ENCODE measurements at places on chromosomes 2 and 18. TPM values are rescaled to one million over a fixed set of nuclear protein-coding genes. Genes with fewer than 3 reads are reported as not detected.

CYS1 gene
- 16.4 TPM for polyA plus RNA-seq

DNA sequence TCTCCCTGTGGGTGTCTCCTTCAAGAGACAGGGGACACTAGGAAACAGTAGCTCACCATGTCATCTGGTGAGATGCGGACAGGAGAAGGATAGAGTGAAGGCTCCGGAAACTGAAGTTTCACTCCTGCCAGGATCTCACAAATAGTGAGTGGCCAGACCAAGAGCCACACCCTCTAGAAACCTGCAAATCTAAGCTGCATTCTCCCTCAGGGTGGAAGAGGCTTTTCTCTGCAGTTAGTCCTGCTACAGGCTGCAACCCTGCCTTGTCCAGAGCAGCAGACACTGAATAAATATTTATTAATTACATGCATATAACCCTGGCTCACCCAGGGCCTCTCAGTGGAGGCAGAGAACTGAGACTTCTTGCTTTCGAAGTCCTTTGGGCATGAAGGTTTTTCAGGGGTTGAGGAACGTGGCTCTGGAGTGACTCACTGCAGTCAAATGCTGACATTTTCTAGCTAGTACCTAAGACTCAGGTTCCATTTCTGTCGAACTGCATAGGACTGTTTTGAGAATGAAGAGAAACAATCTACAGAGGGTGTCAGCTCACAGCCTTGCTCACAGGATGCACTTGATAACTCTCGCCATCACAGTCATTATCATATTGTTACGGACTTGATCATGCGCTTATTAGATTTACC is 87.3 kb downstream of the ACTR2 start:
- H3K36me3 ChIP-seq, result no peaks in the 10 kb centered on the region
- no peaks in the 10 kb centered on the region for H3K4me1 ChIP-seq
- H3K27me3 ChIP-seq, result no peaks in the 10 kb centered on the region
- H3K27ac ChIP-seq, result no peak overlapping the region

TTN gene
- 0.63 TPM for polyA plus RNA-seq

- no peaks in the 10 kb centered on the region for H3K4me1 ChIP-seq
- no peak for DNase-seq
- no peaks in the 10 kb centered on the region for H3K27me3 ChIP-seq
- peaks cover 6% of the 10 kb centered on the region for H3K36me3 ChIP-seq
- H3K4me3 ChIP-seq, result peak overlapping the region; percentile 76
These were observed 403 bp downstream of the PNO1 start for GRCh38 chr2:68158134-68158447.

- no peaks in the 10 kb centered on the region for H3K27me3 ChIP-seq
- H3K4me1 ChIP-seq, result no peaks in the 10 kb centered on the region
- no peaks in the 10 kb centered on the region for H3K36me3 ChIP-seq
- DNase-seq, result no peak
- H3K4me3 ChIP-seq, result no peak overlapping the region
These were observed 16.6 kb upstream of the CCNYL1 start for GRCh38 chr2:207694811-207695281.

Measured in aorta (tissue), 5 donors.